ENCODE measurements at places on chromosomes 12 and 14.

- no peak for DNase-seq
Observed at GRCh38 chr12:127293507-127294310, 973.3 kb upstream of the TMEM132C start.

DNA sequence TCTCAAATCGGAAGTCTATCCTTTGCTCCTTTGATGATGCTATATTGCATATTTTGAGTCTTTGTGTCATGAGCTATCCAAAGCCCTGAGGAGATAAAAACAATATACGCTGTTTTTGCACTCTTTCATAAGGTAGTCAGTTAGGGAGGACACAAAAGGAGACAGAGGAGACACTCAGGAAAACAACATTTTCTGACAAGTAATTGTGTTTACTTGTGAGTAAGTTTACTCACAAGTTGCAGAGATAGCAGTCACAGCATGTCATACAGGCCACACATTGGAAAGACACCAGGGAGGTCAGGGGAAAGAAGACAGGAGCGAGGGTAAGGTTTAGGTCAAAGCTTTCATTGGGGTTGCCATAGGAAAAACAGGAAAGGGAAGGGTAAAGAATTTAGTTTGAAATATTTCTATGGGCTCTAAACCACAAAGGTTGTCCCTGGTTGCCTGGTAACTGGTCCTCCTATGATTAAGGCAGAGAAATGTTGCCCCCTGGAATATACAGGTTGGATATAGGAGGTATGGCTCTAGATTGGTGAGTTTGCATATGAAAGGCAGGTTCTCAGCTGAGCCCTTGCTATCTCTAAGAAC, 7.4 kb upstream of the GABARAPL1 start:
- no peak for DNase-seq

GRCh38 chr14:54889919-54890318, 12.7 kb downstream of the GCH1 start:
- DNase-seq = no peak

DNA sequence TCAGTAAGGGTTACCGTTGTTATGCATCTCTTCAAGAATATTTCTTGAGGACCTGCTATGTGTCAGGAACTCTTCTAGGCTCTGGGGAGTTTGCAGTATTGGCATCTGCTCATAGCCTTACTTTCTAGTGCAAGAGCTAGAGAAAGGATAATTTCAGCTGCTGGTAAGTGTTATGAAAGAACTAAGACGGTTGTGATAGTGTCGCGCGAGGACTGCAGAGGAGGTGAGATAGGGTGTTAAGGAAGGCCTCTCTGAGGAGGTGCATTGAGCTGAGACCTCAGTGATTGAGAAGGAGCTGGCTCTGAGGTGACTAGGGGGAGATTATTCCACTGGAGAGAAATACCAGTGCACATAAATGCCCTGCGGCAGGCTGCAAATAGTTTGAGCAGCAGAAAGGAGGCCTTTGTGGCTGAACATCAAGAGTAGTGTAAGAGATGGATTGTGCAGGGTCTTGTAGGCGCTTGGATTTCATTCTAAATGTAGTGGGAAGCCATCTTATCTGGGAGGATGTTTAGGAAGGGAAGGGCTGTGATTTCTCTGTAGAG, 824 bp downstream of the DDX55 start:
- no peak for DNase-seq

DNA sequence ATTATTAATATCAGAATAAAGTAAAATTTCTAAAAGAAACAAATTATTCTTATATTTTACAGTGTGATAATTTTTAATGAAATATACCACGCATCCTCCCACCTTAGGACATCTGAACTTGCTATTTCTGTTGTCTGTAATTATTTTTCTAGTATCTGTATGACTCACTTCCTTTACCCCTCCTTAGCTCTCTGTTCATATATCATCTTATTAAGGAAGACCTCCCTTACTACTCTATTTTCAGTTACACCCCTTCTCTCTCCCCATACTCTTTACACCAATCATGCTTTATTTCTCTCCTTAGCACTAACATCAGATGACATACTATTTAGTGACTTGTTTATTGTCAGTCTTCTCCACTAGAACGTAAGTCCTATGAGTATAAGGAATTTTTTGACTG, 34.2 kb upstream of the C12orf50 start:
- no peak for DNase-seq

DNA sequence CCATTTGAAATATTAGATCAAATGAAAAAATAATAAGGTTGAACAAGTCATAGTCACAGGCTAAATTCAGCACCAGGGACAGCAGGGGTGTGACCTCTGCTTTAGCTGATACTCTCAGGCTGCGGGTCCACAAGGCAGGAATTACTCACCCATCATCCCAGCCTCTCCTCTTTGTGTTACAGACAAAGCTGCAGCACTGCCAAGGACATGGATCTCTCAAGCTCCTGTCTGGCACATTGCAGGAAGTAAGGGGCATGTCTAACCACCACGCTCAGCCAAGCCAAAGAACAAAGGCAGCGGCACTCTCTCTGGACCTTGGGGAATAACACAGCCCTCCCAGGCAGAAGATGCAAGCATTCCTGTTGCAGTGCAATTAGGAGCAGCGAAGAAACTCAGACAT, 783.8 kb downstream of the VRK1 start:
- no peak for DNase-seq

GRCh38 chr12:69688021-69688420, 11.1 kb downstream of the BEST3 start:
- no peak for DNase-seq

DNA sequence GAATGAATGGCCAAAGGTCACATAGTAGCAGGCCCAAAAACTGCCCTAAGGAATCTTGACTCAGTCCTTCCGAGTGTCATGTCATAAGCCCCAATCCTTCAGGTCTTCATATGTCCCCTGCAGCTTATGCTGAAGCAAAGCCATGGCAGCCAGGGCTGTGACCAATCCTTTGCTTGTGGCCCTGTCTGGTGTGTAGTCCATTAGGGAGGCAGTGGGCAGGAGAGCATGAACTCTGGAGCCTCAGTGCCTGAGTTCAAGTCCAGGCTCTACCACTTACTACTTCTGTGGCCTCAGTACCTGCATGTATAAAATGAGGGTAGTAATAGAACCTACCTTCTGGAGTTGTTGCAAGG, 20.3 kb downstream of the PLEKHG3 start:
- no peak for DNase-seq

DNA sequence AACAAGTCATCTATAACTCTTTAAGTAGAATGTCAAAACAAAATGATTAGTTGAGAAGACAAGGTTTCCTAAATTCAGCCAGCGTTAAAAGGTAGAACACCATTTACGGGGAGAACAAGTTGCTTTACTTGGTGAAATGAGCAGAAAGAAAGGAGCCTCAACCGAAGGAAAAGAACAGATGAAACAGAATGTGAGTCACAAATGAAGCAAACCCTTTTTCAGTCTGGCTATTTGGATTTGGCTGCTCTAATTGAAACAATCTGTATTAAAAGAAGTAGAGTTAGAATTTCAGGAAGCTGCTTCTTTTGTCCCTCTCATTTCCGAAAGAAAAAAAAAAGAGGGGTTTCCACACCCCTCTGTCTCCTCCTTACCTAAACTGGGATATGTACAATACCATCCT, 34.6 kb downstream of the CEP128 start:
- no peak for DNase-seq

DNA sequence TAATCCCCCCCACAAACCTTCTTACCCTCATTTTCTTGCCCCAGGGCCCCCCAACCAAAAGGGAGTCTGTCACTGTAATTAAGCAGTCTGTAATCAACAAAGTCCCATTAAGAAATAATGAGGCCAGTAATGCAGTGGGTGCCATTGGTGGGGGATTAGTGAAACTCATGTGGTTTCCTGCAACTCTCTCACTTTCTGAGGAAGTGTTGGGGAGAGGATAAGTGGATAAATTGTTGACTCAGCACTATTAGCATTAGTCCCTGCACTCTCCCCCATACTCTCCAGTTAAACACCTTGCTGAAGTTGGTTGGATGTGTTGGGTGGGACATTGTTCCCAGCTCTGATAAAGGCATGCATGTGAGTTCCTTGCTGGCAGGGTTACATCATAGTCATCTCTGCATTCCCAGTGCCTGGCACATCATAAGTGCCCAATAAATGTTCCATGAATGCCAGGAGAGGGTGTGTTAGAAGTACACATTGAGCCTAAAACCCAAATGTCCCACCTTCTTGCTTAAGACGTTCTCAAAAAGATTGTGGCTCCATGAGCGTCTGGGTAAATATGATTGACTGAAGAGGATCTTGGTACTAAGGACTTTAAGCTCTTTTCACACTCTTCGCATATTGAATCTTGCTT, 45.8 kb upstream of the HOXC13 start:
- DNase-seq = no peak

- no peak for DNase-seq
Observed at GRCh38 chr12:119684711-119685369, 16.9 kb downstream of the PRKAB1 start.

GRCh38 chr12:103773109-103773910, 67.7 kb downstream of the NT5DC3 start:
- DNase-seq = no peak
